ENCODE measurements at places on chromosomes 7 and 10.

DNA sequence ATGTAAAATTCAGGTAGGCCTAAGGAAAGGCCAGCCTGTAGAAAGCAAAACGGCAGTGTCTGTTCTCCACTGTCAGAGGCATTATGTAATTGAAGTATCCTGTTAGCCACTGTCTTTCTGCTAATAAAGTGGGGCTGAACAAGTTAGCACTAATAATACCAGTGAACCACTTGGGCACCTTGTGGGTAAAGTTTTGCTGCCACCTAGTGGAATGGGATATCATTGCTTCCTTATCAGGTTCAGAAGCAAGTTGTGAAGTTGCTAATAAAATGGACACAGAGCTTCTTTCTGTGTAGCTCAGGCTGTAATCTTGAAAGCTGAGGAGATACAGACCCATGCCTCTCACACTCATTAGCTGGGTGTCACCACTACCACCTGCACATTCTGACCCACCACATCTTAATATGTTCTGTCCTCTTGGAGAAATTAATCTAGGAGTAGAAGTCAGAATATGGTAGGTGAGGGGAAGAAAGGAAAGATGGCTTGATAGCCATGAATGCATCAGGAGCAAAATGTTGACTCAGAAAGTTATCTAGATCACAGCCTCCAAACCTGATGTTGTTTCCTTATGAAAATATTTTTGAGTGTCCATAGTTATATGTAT is 175.1 kb downstream of the SEPTIN7 start:
- DNase-seq, result no peak

DNA sequence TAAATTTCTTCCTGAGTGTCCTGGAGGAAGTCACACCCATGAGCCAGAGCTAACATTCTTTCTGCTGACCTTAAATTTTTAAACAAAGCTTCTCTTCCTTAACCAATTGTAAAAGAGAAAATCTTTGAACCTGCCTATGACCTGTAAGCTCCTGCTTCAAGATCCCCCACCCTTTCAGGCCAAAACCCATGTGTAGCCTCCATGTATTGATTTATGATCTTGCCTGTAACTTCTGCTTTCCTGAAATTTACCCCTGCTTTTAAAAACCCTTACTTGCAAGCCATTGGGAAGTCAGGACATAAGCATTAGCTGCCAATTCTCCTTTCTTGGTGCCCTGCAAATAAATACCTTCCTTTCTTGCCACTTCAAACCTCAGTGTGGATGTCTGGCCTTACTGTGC is 68.5 kb upstream of the HECTD2 start:
- DNase-seq, result no peak

- no peak for DNase-seq
Observed at GRCh38 chr10:114674346-114674745, 16.3 kb upstream of the ABLIM1 start.

- DNase-seq, result no peak
Observed at GRCh38 chr7:52727632-52728031, 307.8 kb upstream of the POM121L12 start.

GRCh38 chr10:80498833-80499741 is 38.6 kb upstream of the SH2D4B start:
- peak; percentile 96 for DNase-seq

- DNase-seq, result peak; percentile 87
Observed at GRCh38 chr7:30173058-30173897, 38.5 kb downstream of the MTURN start.

GRCh38 chr7:105718511-105718925 is 137.2 kb upstream of the EFCAB10 start:
- DNase-seq, result peak; percentile 46

DNA sequence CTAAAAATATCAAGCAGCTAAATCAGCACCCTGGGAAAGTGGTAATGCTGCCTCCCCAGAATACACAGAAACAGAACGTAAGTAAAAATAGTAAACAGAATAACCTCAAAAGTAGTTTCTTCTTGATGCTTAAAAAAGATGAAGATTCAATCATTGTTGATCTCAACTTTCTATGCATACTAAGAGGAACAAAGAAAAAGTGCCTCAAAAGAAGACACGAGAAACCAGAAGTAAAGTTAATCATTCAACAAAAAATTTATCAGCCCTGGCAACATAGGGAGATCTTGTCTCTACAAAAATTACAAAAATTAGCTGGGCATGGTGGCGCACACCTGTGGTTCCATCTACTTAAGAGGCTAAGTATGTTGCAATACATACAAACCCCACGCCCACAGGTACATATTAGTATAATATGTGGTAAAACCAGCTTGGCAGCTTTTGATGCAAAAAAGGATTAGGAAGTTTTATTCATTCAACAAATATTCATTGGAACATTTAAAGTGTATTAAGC is 153.7 kb downstream of the NRBF2 start:
- DNase-seq, result no peak

- DNase-seq, result no peak
Observed at GRCh38 chr10:30531751-30532530, 97.6 kb downstream of the LYZL2 start.

DNA sequence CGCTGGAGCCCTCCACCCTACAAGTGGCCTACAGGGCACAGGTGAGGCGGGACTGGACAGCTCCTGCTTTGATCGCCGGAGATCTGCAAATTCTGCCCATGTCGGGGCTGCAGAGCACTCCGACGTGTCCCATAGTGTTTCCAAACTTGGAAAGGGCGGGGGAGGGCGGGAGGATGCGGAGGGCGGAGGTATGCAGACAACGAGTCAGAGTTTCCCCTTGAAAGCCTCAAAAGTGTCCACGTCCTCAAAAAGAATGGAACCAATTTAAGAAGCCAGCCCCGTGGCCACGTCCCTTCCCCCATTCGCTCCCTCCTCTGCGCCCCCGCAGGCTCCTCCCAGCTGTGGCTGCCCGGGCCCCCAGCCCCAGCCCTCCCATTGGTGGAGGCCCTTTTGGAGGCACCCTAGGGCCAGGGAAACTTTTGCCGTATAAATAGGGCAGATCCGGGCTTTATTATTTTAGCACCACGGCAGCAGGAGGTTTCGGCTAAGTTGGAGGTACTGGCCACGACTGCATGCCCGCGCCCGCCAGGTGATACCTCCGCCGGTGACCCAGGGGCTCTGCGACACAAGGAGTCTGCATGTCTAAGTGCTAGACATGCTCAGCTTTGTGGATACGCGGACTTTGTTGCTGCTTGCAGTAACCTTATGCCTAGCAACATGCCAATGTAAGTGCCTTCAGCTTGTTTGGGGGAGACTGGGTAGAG is at the start of gene COL1A2:
Gene COL1A2 (plus strand): TSS at position 459 of the 704 bp plus-strand sequence. CDS start 137 bp downstream, at position 596.
- DNase-seq, result peak; percentile 85

DNA sequence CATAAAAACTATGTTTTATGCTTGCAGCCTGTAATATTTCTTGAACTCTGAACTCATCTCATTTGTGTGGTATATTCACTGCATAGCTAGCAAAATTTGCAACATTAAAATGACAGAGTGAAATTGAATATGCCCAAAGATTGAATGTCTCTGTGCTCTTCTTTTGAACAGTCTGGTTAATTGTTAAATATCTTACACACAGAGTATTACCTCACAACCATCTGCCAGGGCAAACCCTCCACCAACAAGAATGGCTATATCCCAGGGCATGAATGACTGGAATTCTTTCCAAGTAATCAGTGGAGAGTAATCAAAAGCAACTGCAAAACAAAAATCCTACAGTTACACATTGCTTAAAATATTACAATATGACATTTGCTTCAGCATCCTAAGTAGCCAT is 76.9 kb downstream of the SLC13A1 start:
- no peak for DNase-seq

DNA sequence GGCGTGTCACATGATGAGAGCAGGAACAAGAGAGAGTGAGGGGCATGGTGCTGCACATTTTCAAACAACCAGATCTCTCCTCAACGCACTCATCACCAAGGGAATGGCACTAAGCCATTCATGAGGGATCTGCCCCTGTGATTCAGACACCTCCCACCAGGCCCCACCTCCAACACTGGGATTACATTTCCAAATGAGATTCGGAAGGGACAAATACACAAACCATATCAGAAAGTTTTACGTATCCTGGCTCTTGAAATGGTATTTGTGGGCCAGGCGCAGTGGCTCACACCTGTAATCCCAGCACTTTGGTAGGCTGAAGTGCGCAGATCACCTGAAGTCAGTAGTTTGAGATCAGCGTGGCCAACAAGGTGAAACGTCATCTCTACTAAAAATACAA is 189.4 kb downstream of the PLXDC2 start:
- no peak for DNase-seq

GRCh38 chr10:29479081-29479925 is 155.5 kb downstream of the SVIL start:
- DNase-seq, result no peak

DNA sequence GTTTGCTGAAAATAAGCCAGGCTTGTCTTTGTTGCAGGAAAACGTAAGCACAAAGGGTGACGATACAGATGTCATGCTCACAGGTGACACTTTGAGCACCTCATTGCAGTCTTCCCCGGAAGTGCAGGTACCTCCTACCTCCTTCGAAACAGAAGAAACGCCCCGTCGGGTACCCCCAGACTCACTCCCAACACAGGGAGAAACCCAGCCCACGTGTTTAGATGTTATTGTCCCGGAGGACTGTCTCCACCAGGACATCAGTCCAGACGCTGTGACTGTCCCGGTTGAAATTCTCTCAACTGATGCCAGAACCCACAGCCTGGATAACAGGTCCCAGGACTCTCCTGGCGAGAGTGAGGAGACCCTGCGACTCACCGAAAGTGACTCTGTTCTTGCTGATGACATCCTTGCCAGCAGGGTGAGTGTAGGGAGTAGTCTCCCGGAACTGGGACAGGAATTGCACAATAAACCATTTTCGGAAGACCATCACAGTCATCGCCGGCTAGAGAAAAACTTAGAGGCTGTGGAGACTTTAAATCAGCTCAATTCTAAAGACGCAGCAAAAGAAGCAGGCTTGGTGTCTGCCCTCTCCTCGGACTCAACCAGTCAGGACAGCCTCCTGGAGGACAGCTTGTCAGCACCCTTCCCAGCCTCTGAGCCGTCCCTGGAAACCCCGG is 18.3 kb upstream of the BHLHA15 start:
- no peak for DNase-seq

GRCh38 chr7:48636391-48637015 is 287.8 kb upstream of the CDC14C start:
- peak; percentile 66 for DNase-seq

- no peak for DNase-seq
Observed at GRCh38 chr7:158238616-158239289, 348.9 kb downstream of the PTPRN2 start.

DNA sequence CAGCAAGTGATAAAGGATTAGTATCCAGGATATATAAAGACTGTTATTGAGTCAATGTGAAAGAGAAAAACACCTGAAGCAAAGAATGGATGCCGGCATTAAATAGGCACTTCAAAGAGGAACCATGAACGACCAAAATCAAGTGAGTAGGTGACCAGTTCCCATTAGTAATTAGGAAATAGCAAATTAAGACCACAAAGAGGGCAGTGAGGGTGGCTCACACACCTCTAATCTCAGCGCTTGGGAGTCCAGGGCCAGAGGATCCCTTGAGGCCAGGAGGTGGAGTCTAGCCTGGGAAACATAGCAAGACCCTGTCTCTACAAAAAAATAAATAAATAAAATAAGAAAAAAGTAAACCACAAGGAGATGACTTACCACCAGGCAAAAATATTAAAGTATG is 1.5 kb upstream of the ANTXRL start:
- no peak for DNase-seq

- no peak for DNase-seq
Observed at GRCh38 chr7:2597273-2597640, 34.5 kb upstream of the TTYH3 start.

- DNase-seq, result peak; percentile 36
Observed at GRCh38 chr7:149501651-149502050, 4.0 kb upstream of the ZNF746 start.

DNA sequence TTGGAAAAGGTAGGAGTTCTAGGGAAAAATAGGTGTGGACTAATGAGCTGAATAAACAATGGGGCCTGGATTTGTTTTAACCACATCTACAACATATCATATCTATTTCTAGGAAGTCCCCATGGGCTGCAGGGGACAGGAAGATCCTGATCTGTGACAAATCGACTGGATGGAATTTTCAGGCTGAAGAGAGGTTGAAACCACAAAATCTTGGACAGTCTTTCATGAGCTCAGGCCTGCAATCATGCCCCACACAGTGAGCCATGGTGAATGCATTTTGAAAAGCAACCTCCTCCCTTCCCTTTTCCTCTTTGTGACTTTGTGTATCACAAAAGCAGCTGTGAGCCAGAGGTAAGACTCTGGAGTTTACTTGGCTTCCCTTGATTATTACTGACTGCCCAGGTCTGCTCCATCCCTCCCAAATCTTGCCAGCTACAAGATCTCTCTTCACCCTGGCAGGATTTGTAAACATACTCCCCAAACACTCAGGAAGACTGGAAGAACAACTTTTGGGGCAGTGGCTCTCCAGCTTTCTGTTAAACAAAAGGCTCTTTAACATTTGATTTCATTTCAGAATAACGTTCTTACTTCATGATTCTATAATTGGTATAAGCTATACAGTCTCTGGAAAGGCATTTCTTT is 66.4 kb downstream of the ASAH2B start:
- DNase-seq, result no peak

GRCh38 chr7:50068026-50068425 is 25.0 kb downstream of the ZPBP start:
- no peak for DNase-seq

GRCh38 chr10:61765176-61766087 is 102.7 kb downstream of the CABCOCO1 start:
- no peak for DNase-seq

GRCh38 chr7:106108991-106109390 is 3.1 kb downstream of the SYPL1 start:
- DNase-seq, result no peak

- DNase-seq, result no peak
Observed at GRCh38 chr7:41730668-41731067, 27.8 kb upstream of the INHBA start.

DNA sequence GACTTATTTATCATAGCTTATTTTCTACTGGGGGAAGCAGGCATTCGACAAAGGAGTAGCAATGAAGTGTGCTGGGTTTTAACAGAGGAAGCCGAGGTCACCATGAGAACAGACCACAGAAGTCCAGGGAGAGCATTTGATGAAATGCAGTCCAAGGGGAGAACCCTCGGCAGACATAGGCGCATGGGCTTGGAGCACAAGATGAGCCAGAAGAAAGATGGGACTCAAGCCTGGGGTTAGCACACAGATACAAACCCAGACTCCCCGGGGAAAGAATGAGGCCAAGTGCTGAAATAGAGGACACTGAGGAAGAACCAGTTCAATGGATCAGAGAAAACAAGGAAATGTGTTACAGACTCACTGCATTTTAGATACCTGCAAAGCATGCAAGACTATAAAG is 209.5 kb downstream of the FAM107B start:
- no peak for DNase-seq

GRCh38 chr7:102254521-102254920 is 32.1 kb upstream of the SH2B2 start:
- DNase-seq, result no peak

GRCh38 chr10:112027731-112028280 is 155.8 kb downstream of the GPAM start:
- no peak for DNase-seq

DNA sequence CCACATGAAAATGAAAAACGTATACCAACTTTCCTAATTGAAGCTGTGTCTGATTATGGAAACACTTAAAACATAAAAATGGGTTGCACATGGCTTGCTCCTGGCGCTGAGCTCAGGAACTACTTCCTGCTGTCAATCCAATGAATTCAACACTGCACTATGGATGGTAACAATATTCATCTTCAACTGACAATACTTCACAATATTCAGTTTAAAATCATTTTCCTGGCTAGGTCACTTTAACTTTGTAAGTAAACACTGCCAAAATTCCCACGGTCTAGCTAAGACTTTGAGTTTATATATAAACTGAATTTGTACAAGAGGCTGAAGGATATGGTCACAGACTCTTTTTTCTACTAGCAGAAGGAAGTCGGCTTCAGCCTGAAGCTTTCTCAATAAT is 556.9 kb downstream of the TNS3 start:
- no peak for DNase-seq
